Caudate nucleus (tissue), 63 donors: ENCODE measurements at places on chromosomes 13 and 19.

DNA sequence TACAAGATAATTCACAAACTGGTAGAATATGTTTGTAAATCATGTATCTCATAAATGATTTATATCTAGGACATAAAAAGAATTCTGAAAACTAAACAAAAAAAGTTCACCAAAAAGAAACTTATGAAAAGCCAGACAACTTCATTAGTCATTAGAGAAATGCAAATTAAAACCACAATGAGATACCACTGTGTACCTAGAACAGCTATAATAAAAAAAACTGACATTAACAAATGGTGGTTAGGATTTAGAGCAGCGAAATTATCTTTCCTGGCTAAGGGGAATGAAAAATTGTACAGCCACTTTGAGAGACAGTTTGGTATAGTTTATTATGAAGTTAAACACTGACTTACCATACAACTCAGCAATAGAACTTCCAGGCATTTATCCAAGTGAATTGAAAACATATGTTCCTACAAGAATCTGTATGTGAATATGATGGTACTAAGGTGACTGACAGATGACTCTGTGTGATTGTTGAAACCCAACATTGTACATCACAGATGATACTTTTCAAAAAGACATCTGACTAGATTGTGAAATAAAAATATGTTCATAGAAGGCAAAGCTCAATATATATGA is 41.8 kb downstream of the UGGT2 start:
- no peak for DNase-seq

GRCh38 chr19:5131031-5131505 is 162.2 kb downstream of the KDM4B start:
- no peak for DNase-seq

GRCh38 chr13:101397742-101398141 is 18.6 kb downstream of the NALCN start:
- no peak for DNase-seq

- DNase-seq = no peak
Measured at GRCh38 chr19:12886969-12887747, at the start of gene KLF1. KLF1 (minus strand) TSS chr19:12887201; CDS start chr19:12887140, 61 bp downstream.

DNA sequence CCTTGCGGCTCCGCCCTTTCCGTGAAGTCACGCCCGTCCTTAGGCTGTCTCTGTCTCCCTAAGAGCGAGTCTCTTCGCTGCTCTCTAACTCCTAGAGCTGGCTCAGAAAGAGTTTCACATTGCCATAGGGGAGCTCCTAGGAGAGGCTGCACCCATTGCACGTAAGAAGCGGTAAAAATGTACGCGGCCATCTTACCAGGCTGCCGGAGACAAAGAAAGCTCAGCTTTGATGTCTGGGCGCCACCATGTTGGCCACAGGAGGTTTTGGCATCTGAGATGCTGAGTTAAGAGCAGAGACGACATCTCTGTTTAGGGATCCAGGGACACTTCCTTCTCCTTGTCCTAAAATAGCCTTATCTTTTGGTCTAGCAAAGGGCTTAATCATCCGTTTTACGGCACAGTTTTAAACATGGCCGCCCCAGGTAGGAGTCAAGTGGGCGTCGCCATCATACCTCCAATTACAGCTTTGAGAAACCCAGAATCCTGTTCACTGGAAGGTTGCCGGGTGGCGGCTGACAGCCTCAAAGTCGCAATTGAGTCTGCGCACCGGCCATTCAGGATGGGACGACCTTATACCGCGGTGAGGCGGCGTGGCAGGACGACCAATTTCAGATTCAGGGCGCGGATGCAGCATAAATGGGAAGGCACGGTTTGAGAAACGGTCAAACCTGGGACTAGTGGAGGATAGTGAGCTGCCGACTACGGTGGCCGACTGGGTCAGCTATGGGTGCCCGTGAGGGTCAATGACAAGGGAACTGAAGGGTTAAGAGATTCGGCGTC is at the start of gene ZNF793:
Gene ZNF793, plus strand, starts transcription at position 553 of the 780 bp plus-strand sequence. CDS start 16,501 bp downstream, outside the sequence.
- DNase-seq = peak; percentile 77

DNA sequence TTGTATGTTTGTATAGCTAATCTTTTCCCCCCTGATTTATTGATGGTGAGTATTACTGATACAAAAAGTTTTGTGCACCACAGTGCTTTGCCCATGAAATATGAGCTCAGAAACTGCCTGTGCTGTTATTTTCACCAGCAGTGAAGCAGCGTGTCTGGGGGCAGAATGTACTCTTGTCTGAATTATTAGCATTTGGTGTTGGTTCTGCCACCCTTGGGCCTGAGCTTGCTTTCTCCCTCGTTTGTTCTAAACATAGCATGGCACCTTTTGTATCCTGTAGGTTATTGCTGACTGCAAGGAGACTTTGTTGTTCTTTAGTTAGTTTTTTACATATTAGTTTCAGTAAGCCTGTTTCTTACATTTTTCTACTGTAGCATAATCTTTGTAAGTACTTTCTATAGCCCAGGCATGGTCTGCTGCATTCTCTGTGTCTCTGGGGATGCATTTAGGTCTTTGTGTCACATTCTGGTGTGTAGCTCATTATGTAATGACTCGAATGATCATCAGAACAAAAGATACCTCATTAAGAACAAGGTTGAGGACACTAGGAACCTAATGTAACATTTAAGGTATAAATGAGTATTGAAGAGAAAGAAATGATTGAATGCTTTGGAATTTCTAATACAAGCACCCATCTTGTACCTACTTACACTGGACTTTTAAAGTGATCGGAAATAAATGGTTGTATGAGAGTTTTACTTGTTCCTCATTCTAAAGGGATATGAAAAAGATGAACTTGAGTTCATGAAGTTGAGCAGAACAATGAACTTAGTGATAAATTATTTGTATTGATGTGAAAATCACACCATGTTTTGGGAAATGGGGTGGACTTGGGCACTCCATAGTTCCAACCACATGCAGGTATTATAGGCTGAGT is 50.3 kb upstream of the GPI start:
- DNase-seq = no peak

- no peak for DNase-seq
Measured at GRCh38 chr13:55517312-55517711, 1623.4 kb upstream of the PRR20A start.

GRCh38 chr13:80618781-80619180 is 277.9 kb upstream of the SPRY2 start:
- no peak for DNase-seq

DNA sequence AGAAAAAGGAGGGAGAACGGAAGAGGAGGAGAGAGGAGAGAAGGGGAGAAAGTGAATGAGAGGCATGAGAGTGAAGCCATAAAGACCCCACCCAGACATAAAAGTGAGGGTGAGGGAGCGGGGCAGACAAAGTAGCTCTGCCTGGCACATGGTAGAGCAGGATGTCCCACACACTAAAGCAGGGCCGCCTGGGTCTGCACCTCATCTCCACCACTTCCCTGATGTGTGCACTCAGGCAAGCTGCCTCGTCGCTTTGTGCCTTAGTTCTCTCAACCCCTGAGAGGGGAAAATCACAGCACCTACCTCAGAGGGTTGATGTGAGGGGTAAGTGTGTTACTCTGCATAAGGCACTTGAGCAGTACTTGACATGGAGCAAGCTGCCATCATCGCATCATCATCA is 488.1 kb downstream of the COG6 start:
- no peak for DNase-seq

DNA sequence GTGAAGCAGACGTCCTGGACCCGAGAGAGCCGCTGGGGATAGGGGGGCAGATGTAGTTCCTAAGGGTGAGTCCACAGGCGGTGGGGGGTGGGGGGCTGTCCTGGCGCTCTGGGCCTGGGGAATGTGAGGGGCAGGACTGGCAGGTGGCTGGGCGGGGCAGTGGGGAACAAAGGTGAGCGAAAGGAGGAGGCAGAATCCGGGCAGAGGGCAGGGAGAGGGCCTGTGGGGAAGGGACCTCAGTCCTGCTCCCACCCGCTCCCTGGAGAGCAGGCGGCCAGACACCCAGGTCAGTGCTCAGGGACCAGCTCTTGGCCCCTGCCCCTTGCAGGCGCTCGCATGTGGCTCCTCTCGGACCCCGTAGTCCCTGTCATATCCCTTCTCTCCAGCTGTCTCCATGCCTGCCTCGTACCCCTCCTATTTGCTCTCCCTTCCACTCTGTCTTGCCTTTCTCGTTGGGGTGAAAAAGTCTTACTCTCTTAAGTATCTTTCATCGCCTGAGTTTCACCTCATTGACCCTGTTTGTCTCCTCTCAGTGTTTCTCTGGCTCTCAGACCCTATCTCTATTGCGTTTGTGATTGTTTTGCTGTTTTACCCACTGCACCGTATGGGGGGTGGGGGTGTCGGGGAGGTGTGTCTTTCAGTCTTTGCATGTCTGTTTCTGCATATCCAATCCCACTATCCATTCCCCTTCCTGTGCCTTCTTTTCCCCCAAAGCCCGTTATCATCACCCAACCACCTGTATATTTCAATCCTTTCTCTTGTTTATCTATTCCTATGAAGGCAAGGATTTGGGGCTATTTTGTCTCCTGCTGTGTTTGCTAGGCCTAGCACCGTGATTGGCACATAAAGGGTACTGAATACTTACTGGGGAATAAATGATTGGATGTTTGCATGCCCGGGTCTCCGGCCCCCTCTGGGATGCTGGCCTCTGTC is 5.8 kb downstream of the SPHK2 start:
- DNase-seq = no peak

DNA sequence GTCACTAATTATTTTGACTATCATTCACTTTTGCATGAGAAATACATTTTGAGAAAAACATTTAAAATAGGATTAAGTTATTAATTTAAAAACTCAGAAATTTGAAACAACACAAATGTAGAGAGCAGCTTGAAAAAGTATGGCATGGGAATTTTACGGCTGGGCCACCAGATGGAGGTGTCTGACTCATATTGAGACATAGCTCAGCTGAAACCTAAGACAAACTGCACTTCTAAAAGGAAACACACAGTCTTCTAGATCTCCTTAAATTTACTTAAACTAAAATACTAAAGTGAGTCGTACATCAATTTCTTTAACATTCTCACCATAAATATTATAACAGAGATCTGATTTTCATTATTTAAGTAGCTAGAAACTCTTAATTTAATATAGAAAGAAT is 41.9 kb upstream of the POSTN start:
- no peak for DNase-seq

DNA sequence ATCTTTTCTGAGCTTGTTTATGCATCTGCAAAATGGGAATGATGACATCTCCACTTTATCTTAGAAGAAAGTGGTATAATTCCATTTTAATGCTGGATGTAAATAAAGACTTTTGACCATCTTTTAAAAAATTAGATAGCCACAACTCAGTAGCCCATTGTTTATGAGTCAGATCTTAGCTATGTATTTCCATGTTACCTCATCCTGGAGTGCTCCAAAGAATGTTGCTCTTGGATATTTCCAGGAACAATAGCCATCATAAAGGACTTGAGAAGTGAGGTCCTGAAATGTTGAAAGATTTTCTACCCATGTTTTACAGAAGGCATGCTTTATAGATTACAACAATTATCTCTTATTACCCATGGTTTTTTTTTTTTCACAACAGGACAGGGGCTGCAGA is 229.3 kb upstream of the EDNRB start:
- no peak for DNase-seq

- no peak for DNase-seq
Measured at GRCh38 chr19:47628078-47628771, 19.3 kb downstream of the BICRA start.

- no peak for DNase-seq
Measured at GRCh38 chr13:67416047-67416925, 186.2 kb upstream of the PCDH9 start.

DNA sequence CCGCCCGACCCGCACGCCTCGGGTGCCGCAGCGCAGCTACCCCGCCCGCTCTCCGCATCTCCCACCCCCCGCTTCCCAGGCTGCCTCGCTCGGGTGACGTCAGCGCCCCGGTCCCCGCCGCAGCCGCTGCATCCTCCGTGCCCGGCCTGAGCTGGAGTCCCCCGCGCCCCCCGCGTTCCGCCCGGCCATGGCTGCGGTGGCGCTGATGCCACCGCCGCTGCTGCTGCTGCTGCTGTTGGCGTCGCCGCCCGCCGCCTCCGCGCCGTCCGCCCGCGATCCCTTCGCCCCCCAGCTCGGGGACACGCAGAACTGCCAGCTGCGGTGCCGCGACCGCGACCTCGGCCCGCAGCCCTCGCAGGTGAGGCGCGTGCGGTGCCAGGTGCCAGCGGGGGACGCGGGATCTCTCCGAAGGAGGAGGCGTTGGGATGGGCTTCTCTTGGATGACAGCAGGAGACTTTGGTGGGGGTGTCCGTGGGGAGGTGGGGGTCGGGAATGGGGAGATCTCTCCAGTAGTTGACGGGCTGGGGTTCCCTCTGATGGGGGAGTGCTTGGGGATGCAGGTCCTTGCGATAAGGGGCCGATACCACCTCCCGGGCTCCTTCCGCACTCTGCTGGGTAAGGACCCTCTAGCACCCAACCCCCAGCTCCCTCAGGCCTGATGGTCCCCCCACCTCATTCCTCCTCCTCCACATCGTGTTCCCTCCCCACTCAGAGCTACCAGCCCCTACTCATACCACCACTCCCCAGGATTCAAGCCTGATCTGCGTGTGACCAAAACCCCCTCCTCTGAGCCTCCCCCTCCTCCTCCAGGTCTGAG is at the start of gene TMEM59L:
Gene TMEM59L, plus strand, starts transcription at position 99 of the 817 bp plus-strand sequence. Its CDS starts 89 bp downstream, at position 188.
- DNase-seq = peak; percentile 58

GRCh38 chr19:10433131-10433536 is 12.8 kb downstream of the PDE4A start:
- DNase-seq = peak; percentile 88

GRCh38 chr19:4075373-4075772 is 8.7 kb upstream of the ZBTB7A start:
- DNase-seq = no peak

GRCh38 chr13:60043262-60043661 is 120.5 kb downstream of the DIAPH3 start:
- DNase-seq = no peak

- no peak for DNase-seq
Measured at GRCh38 chr13:79870766-79871165, 389.8 kb downstream of the NDFIP2 start.

DNA sequence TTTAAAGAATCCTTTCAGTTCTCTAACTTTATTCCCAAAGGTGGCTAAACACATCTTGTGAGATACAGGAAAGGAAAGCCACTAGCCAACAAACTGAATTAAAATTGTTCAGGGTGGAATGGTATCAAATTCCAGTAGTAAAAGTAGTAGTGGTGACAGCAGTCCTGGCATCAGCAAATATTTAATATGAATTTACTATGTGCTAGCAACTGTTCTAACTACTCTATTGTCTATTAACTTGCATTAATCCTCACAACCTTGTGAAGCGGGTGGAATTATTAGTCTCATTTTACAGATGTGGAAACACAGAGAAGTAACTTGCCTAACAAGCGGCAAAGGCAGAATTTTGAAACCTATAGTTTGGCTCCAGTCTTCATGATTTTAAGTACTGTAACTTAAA is 130.1 kb downstream of the KLF12 start:
- no peak for DNase-seq
